Right hindlimb (tissue), 1 donor: ENCODE measurements at places on chromosomes 5 and 9.

- DNase-seq: no peak
Observed at GRCh38 chr9:133881671-133882381, 110.3 kb downstream of the VAV2 start.

GRCh38 chr9:110432253-110432652 lies 94.6 kb upstream of the TXNDC8 start:
- no peak for DNase-seq

- DNase-seq: no peak
Observed at GRCh38 chr5:7868427-7868772, 431 bp downstream of the FASTKD3 start.

DNA sequence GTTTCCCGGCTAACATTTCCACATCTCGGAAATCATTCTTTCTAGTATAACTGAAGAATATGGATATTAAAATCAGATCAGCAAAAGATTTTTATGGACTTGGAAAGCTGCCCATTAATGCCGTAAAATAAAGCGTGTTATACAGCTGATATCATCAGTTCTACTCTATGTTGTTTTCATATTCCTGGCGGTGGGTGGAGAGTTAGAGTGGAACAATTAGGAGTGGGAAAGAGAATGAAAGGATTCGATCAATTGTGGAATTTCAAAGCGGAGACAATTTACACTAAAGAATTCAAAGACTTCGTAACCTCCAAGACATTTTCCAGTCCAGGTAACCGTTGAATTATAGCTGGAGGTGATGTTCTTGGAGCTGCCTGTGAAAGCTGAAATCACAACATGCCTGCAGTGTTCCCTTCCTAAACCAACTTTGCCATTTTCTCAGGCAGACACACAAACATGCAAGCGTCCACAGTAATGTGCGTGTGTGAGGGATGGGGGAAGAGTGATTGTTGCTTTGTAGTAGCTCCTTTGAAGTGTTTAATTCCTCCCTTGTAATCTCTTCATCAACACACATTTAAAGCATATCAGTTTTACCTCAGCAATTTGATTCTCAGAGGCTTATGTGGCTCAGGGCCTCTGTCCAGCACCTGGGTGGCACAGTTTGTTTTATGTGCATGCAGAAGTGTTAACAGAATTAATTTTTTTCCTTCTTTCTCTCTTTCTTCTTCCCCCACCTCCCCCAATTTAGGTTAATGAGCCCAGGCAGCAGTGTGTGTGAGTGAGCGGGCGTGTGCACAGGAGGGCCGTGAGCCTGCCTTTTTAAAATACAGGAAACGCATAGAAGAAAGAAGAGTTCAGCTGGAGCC lies 544.1 kb downstream of the RAB3C start:
- DNase-seq: peak; percentile 32

GRCh38 chr5:132493821-132494220 lies 3.2 kb upstream of the IRF1 start:
- DNase-seq: no peak

- peak; percentile 81 for DNase-seq
Observed at GRCh38 chr5:10124287-10124686, 125.4 kb downstream of the ATPSCKMT start.

GRCh38 chr9:82302968-82303655 lies 314.5 kb downstream of the SPATA31D1 start:
- no peak for DNase-seq

GRCh38 chr9:122122468-122122867 lies 29.4 kb upstream of the TTLL11 start:
- DNase-seq: no peak

DNA sequence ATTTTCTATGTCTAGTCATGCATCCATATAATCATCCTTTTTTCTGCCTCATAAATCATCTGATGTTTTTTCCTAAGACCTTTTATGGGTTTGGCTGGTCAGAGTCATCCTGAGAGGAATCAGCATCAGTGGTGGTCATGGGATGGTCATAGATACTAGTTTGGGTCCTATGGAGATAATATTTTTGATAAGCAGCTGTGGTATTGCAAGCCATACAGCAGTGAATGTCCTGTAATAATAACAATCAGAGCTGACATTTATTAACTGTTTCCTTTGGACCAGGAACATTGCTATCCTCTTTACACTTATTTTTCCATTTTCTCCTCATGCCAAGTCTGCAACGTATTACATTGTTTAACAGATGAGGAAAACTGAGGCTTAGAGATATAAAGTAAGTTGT lies 83.1 kb downstream of the TEX10 start:
- DNase-seq: no peak

- DNase-seq: no peak
Observed at GRCh38 chr5:72785801-72786200, 30.7 kb upstream of the TNPO1 start.

DNA sequence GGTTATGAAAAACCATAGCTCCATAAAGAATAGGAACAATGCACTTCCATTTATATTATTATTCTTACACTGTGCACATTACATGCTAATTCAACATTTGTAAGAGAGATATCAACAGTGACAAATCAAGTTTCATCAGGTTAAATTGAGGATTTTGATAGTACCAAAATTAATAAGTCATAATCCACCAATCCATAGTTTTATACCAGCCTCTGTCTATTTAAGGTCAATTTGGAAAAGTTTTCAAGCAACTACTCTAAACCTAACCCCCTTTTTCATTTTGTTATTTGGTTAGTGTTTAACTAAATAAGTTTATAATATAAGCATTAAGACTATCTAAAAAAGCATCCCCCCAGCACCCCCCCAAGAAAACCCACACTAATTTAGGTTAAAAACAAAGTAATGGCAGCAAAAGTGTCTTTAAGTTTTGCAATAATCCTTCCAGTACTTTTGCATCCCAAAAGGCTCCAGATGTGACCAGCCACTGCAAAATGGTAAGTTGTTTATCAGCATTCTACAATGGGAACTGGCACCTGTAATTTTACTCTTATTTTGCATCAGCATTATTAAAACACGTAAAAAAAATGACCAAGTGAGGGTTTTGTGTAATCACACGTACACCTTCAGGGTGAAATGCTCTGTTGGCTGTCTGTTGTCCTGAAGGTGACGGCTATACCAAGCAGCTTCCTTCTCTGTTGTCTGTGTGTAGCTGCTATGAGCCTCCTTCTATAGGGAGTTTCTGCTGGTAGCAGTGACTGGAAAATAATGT lies 36.8 kb upstream of the SSBP2 start:
- DNase-seq: peak; percentile 86

GRCh38 chr9:126459126-126459525 lies 132.5 kb downstream of the MVB12B start:
- DNase-seq: no peak

GRCh38 chr5:150129813-150130492 lies 25.7 kb downstream of the PDGFRB start:
- peak; percentile 76 for DNase-seq

DNA sequence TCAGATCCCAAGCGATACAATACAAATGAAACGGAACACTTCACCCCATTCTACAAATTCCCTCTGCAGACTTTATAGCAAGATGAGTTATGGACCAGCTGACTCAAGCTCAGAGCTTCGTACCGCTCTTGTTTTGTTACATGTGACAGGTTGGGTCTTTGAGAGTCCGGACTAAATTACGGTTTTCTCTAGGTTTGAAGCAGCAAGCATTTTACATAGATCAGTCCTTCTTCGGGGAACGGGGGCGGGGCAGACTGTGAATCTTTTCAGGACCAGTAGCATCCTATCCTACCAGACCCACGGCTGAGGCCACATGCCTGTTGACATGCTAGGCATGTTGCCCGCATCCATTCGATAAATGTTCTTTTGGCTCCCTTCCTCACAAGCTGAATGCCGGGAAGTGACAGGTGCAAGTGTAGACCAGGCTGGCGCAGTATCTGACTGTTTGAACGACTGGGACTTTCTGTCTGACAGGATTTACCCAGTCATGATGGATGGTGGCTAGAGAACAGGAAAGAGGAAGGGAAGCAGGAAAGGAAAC lies 811.0 kb upstream of the GRAMD2B start:
- DNase-seq: peak; percentile 59

DNA sequence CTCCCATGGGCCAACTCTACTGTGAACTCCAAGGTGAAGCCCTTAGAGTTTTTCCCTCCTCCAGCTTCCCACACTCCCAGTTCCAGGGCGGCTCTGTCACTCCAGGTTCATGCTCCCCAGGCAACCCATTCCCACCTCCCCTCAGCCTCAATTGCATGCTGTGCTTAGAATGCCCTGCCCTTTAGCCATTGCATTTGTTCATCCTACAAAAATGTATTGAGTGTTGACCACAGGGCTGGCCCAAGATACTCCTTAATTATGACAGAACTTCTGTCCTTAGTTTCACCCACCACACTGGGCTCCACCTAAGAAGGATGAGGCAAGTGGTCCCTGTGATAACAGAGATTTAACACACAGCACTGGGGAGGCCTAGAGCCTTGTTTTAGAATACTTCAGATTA lies 236.1 kb downstream of the ADAMTSL1 start:
- no peak for DNase-seq

DNA sequence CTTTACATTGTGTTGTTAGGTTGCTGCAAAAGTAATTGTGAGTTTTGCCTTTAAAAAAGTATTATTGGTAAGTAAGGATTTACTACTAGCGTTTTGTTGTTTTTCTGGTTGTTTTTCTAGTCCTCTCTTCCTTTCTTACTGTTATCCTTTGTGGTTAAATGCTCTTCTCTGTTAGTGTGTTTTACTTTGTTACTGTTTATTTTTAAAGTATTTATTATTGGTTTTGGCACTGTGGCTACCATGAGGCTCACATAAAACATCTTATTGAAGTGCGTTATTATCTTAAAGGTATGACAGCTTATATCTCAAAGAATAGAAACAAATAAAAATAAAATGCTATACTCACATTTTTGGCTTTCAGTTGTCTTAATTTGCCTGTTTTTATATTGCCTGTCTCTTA lies 17.6 kb downstream of the DMXL1 start:
- DNase-seq: no peak

DNA sequence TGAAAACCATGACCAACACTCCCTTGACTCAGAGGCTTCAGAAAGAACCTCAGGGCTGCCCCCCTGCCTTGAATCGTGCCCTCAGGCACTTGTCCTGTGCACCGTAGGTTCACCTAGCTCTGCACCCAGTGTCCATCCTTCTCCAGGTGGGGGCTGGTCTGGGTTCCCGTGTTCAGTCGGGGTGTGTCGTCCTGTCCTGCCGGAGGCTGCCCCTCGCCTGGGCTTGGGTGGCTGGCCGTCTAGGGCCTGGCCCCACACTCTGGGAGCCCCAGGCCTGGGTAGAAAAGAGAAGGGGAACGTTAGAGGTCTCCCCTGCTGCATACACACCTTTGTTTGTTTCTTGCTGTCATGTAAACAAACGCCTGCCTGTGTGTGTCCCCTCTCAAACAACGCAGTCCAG lies 29.3 kb downstream of the CATSPER3 start:
- DNase-seq: no peak

GRCh38 chr5:77957931-77958521 lies 181.9 kb upstream of the TBCA start:
- no peak for DNase-seq

DNA sequence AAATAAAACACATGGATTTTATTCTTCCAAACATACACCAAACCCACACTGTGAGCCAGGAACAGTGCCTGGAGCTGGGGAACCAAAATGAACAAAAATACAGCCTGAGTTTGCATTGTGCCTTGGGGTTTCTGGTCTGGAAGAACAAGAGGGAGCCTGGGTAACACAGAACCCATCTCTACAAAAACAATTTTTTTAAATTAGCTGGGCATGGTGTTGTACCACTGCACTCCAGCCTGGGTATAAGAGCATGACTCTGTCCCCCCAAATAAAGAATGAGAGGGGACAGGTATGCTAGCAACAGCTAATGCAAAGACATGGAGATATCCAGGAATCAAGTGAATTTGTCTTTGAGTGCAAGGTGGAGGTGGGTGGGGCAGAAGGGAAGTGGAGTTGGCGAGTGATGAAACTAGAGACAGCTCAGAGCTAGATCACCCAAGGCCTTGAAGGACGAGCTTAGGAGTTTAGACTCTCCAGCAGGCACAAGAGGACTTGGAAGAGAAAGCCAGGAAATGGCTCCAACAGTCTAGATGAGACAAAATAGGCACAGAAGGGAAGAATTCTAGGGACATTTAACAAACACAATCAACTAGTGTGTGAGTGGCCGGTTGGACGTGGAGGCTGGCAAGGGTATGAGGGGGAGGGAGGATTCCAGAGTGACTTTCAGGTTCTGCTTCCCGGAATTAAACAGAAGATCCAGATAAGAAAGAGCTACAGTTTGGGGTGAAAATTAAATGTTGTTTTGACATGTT lies 47.4 kb downstream of the FNBP1 start:
- no peak for DNase-seq

DNA sequence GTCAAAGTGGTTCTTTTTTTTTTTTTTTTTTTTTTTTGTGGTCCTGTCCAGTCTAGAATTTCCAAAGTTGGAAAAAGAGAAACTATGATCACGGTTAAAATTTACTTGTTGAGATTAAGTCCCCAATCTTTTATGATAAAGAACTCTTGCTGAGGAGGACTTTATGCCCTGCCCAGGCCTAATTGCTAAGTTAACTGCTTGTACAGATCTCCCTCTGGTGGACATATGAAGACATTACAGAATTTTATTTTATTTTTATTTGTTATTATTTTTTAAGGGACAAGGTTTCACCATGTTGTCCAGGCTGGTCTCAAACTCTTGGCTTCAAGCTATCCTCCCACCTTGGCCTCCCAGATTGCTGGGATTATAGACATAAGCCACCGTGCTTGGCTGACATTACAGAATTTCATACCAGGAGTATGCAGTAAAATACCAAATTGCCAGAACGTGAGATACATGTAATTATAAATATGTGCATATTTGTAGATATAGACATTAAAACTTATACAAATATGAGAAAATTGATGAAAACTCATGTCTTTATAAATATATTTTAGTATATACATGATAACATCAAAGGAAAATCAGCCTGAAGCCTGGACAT lies 91.2 kb downstream of the RFK start:
- no peak for DNase-seq
